Central memory CD4-positive, alpha-beta T cell (primary cell): ENCODE measurements at places on chromosomes 11 and 22.

DNA sequence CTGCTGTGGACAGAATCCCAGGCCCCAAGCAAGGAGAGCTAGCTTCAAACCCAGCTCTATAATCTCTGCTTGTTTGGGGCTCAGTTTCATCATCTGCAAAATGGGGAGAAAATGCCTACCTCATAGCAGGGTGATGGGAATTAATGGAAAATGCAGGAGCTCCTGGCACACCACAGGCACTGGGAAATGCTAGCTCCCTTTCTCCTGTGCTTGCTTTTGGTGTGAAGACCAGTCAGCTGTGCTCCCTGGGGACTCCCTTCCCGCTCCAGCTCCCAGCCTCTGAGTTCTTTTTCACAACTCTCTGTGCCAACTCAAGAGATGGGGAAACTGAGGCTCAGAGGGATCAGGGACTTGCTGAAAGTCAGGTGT, 8.2 kb upstream of the SERPINH1 start:
- no peak for DNase-seq

GRCh38 chr11:92137747-92138146, 86.9 kb upstream of the FAT3 start:
- no peak for DNase-seq

GRCh38 chr11:121293288-121293594, 670 bp downstream of the SC5D start:
- DNase-seq, result no peak

- no peak for DNase-seq
Measured at GRCh38 chr11:7546324-7546791, 32.6 kb downstream of the PPFIBP2 start.

GRCh38 chr11:104061853-104062521, 25.5 kb downstream of the DDI1 start:
- DNase-seq, result no peak

- DNase-seq, result no peak
Measured at GRCh38 chr11:122113836-122114825, 1.9 kb downstream of the BLID start.

DNA sequence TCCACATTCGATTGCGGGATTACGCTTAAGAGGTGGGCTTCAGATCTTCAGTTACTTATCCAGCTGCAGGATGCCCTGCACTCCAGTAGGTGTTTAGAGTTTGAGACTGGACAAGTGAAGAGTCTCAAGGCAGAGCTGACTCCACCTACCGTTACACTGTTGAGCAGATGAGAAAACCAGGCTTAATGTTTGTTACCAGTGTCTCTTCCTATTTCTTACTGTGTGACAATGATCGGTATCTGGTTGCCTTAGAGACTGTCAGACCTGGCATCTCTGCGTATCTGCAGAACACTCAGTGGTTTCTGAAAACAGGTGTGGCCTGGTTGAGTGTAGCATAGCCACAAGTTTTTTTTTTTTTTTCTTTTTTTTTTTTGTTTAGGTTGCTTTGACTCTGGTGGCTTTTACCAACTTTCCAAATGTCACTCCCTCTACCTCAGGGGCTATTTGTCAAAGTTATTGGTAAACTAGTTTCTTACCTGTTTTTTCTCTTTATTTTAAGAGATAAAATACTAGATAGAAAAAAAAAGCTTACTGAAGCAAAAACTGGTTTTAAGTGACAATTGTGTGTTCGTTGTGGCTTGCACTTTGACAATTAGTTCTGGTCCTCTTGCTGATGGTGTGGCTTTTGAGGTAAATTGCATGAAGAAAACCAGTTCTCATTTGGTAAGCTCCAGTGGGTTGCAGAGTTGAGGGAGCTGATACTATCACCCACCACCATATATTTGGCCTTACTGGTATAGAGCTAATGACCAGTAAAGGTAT, 284.8 kb downstream of the ETS1 start:
- DNase-seq, result peak; percentile 95

- DNase-seq, result no peak
Measured at GRCh38 chr11:48095779-48096470, 115.6 kb downstream of the PTPRJ start.
